ENCODE measurements at places on chromosomes 3 and 15. TPM values are rescaled to one million over a fixed set of nuclear protein-coding genes. Genes with fewer than 3 reads are reported as not detected.

- H3K36me3 ChIP-seq = peaks cover 4% of the 10 kb centered on the region
- no peaks in the 10 kb centered on the region for H3K27me3 ChIP-seq
- no peak overlapping the region for H3K27ac ChIP-seq
- no peak overlapping the region for H3K4me3 ChIP-seq
Measured at GRCh38 chr3:72816862-72817355, 31.3 kb downstream of the SHQ1 start.

The CDC25A gene
- 2.5 TPM for total RNA-seq

GRCh38 chr15:74205582-74205947, 3.0 kb upstream of the STRA6 start:
- H3K27ac ChIP-seq = no peak overlapping the region
- H3K36me3 ChIP-seq = no peaks in the 10 kb centered on the region
- H3K27me3 ChIP-seq = no peaks in the 10 kb centered on the region
- no peak for DNase-seq

The MAGEF1 gene
- 26.1 TPM for total RNA-seq

DNA sequence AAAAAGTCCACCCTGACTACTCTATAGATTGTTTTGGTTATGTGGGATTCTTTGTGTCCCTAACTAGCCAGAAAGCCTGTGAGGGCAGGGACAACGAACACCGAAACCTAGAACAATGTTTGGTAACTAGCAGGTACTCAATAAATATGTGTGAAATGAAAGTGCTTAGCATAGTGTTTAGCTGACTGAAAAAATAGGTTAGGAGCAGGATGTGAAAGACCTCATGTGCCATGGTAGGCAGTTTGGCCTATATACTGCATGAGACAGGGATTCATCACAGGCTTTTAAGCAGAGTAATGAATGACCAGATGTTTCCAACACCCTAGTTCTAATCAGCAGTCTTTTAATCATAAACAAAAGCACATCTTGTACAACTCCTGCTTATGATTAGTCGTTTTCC, 64.2 kb downstream of the MYO5A start:
- H3K36me3 ChIP-seq = no peaks in the 10 kb centered on the region
- no peak overlapping the region for H3K27ac ChIP-seq
- H3K4me3 ChIP-seq = no peak overlapping the region
- no peak for DNase-seq
- no peaks in the 10 kb centered on the region for H3K27me3 ChIP-seq
- no peaks in the 10 kb centered on the region for H3K4me1 ChIP-seq
